ENCODE measurements at places on chromosomes 2 and 18.

DNA sequence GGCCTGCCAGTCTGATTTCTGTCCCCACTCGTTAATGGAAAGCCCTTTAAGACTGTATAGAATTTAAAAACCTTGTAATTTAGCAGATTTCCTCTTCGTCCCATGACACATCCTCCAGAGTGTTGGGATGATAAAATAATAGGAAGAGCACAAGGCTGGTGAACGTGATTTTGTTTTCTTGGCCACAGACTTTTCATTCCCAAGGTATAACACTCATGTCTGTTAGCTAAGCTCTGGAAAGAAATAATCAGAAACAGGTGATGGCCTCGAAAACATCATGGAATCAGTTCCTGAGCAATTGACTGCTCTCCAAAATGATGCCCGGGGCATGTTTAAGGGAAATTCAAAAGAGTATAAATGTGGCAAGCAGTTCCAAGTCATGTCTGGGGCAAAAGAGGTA, 337.8 kb upstream of the TCF4 start:
- DNase-seq: no peak

- DNase-seq: no peak
Observed at GRCh38 chr2:102100371-102101096, 42.0 kb upstream of the IL1R1 start.

DNA sequence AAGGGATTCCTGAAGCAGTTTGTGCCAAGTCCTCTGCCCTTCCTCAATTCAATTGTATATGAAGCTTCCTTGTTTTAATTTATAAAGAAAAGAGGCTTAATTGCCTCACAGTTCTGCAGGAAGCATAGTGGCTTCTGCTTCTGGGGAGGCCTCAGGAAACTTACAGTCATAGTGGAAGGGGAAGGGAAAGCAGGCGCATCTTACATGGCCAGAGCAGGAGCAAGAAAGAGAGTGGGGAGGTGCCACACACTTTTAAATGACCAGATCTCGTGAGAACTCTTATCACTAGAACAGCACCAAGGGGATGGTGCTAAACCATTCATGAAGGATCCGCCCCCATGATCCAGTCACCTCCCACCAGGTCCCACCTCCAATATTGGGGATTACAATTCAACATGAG, 114.2 kb downstream of the SGPP2 start:
- no peak for DNase-seq

- no peak for DNase-seq
Observed at GRCh38 chr18:7017013-7017412, 100.6 kb downstream of the LAMA1 start.

- DNase-seq: peak; percentile 8
Observed at GRCh38 chr2:74845217-74845751, 11.4 kb downstream of the HK2 start.

Data from stimulated activated CD4-positive, alpha-beta T cell treated with anti-CD3 and anti-CD28 coated beads, Interleukin-4, amount 100 ng/mL, for 48 hours (primary cell).